Activated T-helper 1 cell treated with anti-CD3 and anti-CD28 coated beads, Interleukin-2, amount 50 U/mL, for 16 hours (primary cell): ENCODE measurements at places on chromosomes 12 and 14.

DNA sequence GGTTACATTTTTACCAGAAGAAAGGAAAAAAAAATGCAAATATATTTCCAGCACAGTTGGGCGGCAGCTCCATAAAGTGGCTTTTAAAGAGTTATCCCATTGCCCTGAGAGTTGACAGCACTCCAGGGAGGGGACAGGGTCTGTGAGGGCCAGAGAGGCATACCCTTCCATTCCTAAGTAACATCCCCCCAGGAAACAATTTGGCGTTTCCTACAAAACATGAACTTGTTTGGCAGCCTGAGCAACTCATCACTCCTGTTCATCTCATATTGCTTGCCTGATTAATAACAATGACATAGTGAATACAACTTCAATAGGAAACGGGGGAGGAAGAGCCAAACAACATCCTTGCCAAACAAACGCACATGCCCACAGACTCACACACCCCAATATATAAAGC lies 23.3 kb downstream of the TC2N start:
- DNase-seq: no peak

GRCh38 chr12:52777566-52777965 lies 421 bp upstream of the KRT76 start:
- no peak for DNase-seq

- peak; percentile 56 for DNase-seq
Measured at GRCh38 chr14:22872033-22872832, 693 bp downstream of the LRP10 start.

GRCh38 chr14:82432301-82433105 lies 898.9 kb upstream of the SEL1L start:
- DNase-seq: no peak

GRCh38 chr12:50718760-50719159 lies 45.1 kb upstream of the ATF1 start:
- DNase-seq: no peak

GRCh38 chr14:89907655-89908054 lies 46.9 kb downstream of the EFCAB11 start:
- DNase-seq: no peak

DNA sequence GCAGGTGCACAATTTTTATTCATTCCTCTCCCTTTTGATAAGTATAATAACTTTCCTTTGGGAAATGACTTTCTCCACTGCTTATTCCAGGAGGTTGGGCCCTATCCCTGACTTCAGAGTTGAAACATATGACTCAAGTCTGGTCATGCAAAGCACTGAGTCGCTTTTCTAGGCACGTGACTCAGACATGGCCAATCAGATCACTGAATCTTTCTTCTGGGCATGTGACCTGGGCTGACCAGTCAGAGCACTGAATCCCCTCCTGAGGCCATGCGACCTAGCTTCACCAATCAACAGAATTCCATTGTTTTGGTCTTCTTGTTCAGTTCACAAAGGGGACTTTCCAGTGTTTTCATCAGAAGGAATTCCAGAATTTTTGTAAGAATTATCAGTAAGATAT lies 377.1 kb upstream of the KITLG start:
- DNase-seq: no peak

GRCh38 chr12:73629893-73630831 lies 907.5 kb upstream of the ATXN7L3B start:
- DNase-seq: no peak

- no peak for DNase-seq
Measured at GRCh38 chr12:24960222-24960855, 11.4 kb upstream of the BCAT1 start.
